ENCODE measurements at places on chromosomes 1 and 21.

DNA sequence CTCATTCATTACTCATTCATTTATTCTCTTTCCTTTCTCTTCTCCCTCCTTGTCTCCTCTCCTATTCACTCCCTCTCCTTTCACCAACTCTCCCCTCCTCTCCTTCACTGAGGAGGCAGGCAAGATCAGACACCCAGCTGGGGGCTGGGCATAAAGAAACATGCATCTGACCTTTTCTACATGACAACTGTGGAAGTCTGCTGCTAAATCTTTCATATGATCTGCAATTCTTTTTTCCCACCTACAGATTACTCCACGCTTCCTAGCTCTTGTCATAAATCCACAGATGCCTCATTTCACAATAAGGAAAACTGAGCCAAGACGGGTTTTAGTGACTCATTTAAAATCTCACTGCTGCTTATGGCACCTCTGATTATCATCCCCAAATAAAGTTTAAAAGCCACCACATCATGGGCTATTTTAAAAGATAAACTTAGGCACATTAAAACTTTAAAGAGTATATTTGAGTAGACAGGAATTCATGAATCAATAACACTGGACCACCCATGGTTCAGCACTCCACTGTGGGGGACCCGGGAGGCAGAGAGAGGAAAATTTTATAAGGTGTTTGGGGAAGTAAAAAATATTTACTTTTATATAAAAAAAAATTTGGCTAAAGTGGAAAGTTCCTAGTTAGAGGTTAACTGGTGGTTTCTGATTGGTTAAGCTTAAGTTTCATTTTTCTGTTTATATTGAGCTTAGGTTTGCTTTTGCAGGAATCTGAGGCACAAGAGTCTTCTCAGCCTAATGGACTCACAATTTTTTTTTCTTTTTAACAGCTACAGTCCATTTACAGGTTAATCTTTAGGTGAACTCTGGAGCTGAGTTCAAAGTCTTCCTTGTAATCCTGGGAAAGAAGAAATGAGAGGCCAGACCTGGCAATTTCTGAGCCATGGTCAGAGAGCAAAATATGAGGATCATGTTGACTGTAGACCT lies 55.8 kb upstream of the DNAH14 start:
- H3K27ac ChIP-seq: no peak overlapping the region
- no peak overlapping the region for H3K4me3 ChIP-seq
- DNase-seq: no peak
- H3K27me3 ChIP-seq: no peaks in the 10 kb centered on the region
- no peaks in the 10 kb centered on the region for H3K36me3 ChIP-seq
- H3K4me1 ChIP-seq: peaks cover 6% of the 10 kb centered on the region

- H3K27ac ChIP-seq: no peak overlapping the region
- no peaks in the 10 kb centered on the region for H3K27me3 ChIP-seq
- H3K36me3 ChIP-seq: no peaks in the 10 kb centered on the region
- no peak overlapping the region for H3K4me3 ChIP-seq
- H3K4me1 ChIP-seq: no peaks in the 10 kb centered on the region
- no peak for DNase-seq
Measured at GRCh38 chr1:211726467-211726995, 51.1 kb upstream of the NEK2 start.

DNA sequence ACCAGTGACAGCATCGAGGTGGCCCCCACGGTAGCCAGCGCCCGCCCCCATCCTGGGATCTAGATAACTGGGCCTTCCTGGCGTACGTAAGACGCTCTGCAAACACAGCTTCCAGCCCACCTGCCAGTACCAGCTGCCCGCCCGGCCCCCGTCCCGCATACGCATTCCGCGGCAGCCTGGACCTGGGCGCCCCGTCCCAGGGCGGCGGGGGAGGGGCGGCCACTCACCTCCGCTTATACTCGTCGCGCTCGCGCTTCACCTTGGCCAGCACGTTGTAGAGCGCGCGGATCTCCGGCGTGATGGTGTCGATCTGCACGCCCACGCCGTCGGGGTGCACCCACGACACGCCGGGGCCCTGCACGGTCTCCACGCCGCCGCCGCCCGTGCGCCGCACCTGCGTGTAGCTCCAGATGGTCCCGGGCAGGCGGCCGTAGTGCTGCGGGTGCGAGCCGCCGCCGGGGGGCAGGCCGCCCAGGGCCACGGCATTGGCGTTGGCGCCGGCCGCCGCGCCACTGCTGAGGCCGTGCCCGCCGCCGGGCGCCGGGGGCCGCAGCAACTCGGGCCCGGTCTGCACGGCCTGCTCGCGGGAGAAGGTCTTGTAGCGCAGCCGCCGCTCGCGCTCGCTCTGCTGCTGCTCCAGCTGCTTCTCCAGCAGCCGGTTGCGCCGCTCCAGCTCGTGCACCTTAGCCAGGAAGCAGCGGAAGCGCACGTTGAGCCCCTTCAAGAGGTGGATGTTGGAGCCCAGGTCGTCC lies 859 bp downstream of the IFFO2 start:
- H3K27ac ChIP-seq: peak overlapping the region; percentile 87
- DNase-seq: peak; percentile 57
- no peaks in the 10 kb centered on the region for H3K27me3 ChIP-seq
- H3K4me3 ChIP-seq: peak overlapping the region; percentile 89
- H3K36me3 ChIP-seq: no peaks in the 10 kb centered on the region
- H3K4me1 ChIP-seq: peaks cover 26% of the 10 kb centered on the region

GRCh38 chr1:171222936-171223335 lies 25.4 kb upstream of the FMO1 start:
- no peaks in the 10 kb centered on the region for H3K36me3 ChIP-seq
- no peak overlapping the region for H3K4me3 ChIP-seq
- H3K27me3 ChIP-seq: no peaks in the 10 kb centered on the region
- H3K27ac ChIP-seq: no peak overlapping the region

- H3K27me3 ChIP-seq: no peaks in the 10 kb centered on the region
- H3K27ac ChIP-seq: no peak overlapping the region
- peaks cover 13% of the 10 kb centered on the region for H3K4me1 ChIP-seq
Measured at GRCh38 chr1:160625725-160626498, 20.9 kb downstream of the SLAMF1 start.

DNA sequence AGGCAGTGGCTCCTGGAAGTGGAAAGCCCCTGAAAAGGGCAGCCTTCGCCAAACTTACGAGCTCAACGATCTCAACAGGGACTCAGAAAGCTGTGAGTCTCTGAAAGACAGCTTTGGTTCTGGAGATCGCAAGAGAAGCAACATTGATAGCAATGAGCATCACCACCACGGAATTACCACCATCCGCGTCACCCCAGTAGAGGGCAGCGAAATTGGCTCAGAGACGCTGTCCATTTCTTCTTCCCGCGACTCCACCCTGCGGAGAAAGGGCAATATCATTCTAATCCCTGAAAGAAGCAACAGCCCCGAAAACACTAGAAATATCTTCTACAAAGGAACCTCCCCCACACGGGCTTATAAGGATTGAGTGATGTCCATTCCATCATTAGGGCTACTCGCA lies 42.4 kb downstream of the PLPPR4 start:
- H3K27me3 ChIP-seq: no peaks in the 10 kb centered on the region
- no peaks in the 10 kb centered on the region for H3K36me3 ChIP-seq
- no peak overlapping the region for H3K27ac ChIP-seq

DNA sequence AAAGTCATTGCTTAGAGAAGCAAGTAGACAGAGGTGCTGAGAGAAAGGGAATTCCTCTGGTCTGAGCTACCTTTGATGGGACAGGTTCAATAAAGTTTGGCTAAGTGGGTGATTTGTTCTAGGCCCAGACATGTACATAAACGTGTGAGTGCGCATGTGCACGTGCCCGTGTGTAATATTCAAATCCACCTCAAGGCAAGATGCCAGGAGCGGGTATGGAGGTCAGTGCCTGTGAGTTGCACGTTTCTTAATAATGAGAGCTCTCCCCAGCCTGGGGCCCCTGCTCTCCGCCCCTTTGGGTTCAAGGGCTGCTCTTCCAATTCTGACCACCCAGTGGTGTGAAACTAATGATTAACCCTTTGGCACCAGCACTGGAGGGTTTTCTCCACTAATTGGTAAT lies 53.8 kb upstream of the LMO4 start:
- H3K27me3 ChIP-seq: no peaks in the 10 kb centered on the region
- H3K36me3 ChIP-seq: no peaks in the 10 kb centered on the region
- H3K27ac ChIP-seq: no peak overlapping the region
- no peak overlapping the region for H3K4me3 ChIP-seq
- DNase-seq: no peak

DNA sequence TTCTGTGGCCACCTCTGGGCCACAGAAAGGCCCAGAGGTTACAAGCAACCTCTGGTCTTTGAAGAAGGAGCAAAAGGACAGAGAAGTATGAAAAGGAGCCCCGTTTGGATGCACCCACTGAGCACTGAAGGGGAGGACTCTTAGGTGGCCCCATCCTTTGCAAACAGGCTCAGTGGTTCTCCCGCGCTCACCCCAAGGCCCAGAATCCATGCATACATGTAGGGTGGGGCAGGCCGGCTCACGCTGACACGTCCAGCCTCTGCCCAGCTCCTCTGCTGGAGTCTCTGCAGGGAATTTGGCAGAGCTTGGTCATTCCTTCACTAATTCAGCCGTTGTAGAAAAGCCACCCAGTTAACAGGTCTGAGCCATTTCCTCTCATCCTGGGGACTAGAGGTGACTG lies 61.3 kb upstream of the AJAP1 start:
- H3K27me3 ChIP-seq: no peaks in the 10 kb centered on the region
- no peak overlapping the region for H3K27ac ChIP-seq
- H3K4me3 ChIP-seq: no peak overlapping the region
- H3K4me1 ChIP-seq: no peaks in the 10 kb centered on the region
- H3K36me3 ChIP-seq: no peaks in the 10 kb centered on the region

GRCh38 chr1:174445817-174446216 lies 1.9 kb upstream of the GPR52 start:
- H3K4me1 ChIP-seq: no peaks in the 10 kb centered on the region
- no peaks in the 10 kb centered on the region for H3K36me3 ChIP-seq
- DNase-seq: no peak
- no peak overlapping the region for H3K4me3 ChIP-seq

GRCh38 chr1:28782011-28782410 lies 30.0 kb upstream of the OPRD1 start:
- no peaks in the 10 kb centered on the region for H3K36me3 ChIP-seq
- H3K4me3 ChIP-seq: no peak overlapping the region
- no peaks in the 10 kb centered on the region for H3K27me3 ChIP-seq
- H3K27ac ChIP-seq: no peak overlapping the region
- peaks cover 5% of the 10 kb centered on the region for H3K4me1 ChIP-seq

GRCh38 chr21:44498280-44499210 lies 41.5 kb downstream of the KRTAP10-1 start:
- H3K4me1 ChIP-seq: no peaks in the 10 kb centered on the region
- no peak overlapping the region for H3K27ac ChIP-seq
- no peaks in the 10 kb centered on the region for H3K36me3 ChIP-seq
- DNase-seq: no peak
- H3K4me3 ChIP-seq: no peak overlapping the region

- no peaks in the 10 kb centered on the region for H3K36me3 ChIP-seq
- no peaks in the 10 kb centered on the region for H3K27me3 ChIP-seq
- H3K4me3 ChIP-seq: no peak overlapping the region
- peaks cover 50% of the 10 kb centered on the region for H3K4me1 ChIP-seq
- H3K27ac ChIP-seq: peak overlapping the region; percentile 90
Measured at GRCh38 chr1:173427146-173428054, 49.7 kb upstream of the PRDX6 start.

DNA sequence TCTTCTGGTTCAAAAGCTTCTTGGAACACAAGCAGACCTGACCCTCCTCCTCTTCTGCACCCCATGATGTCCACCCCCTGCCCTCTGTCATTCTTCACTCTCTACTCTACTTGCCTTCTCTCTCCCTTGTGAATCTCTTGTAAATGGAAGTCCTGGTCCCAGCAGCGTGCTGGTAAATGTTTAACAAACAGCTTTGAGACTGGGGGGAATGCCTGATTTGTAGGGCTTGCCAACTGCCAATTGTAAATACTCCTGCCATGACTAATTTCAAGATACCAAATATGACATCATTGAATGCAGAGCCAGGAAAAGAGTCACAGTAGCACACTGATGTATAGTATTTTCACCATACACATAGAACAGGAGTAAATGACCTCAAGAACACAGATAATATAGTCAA lies 40.9 kb upstream of the LRRN2 start:
- no peak for DNase-seq
- no peak overlapping the region for H3K4me3 ChIP-seq
- H3K27ac ChIP-seq: no peak overlapping the region
- no peaks in the 10 kb centered on the region for H3K4me1 ChIP-seq
- peaks cover 6% of the 10 kb centered on the region for H3K27me3 ChIP-seq
- H3K36me3 ChIP-seq: no peaks in the 10 kb centered on the region

- no peaks in the 10 kb centered on the region for H3K4me1 ChIP-seq
- H3K27me3 ChIP-seq: no peaks in the 10 kb centered on the region
- no peaks in the 10 kb centered on the region for H3K36me3 ChIP-seq
- no peak for DNase-seq
- no peak overlapping the region for H3K4me3 ChIP-seq
Measured at GRCh38 chr1:69710484-69711189, 142.9 kb downstream of the LRRC7 start.

DNA sequence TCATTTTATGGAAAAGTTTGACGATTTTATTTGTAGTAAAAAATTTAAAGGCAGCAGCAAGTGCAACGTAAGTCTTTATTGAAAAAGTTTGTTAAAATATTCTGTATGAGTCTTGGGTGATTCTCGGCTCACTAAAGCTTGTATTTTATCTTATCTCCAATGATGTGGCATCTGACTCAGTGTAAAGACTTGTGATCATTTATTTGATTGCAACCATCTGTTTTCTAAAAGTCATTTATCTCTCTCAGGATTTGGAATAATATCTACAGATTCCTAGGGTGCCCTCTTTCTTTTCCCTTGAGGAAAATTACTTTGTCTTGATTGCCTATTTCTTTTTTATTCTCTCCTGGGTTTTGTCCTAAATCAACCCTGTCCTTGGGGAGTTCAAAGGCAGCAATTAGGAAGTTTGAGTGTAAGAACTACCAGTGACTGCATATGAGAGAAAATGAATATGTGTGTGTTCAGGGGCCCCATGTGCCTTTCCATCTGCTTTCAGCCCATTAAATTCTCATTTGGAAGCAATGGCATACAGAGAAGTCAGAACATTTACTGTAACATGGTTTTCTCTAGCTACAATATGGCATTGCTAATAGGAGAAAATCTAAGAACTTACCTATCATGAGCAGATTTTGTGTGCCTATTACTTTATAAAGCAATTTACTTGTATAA lies 575.0 kb upstream of the CHRM3 start:
- no peak for DNase-seq
- H3K27ac ChIP-seq: no peak overlapping the region
- H3K36me3 ChIP-seq: no peaks in the 10 kb centered on the region
- H3K4me3 ChIP-seq: no peak overlapping the region
- H3K27me3 ChIP-seq: no peaks in the 10 kb centered on the region
- no peaks in the 10 kb centered on the region for H3K4me1 ChIP-seq

- H3K36me3 ChIP-seq: no peaks in the 10 kb centered on the region
- H3K27ac ChIP-seq: no peak overlapping the region
- H3K27me3 ChIP-seq: no peaks in the 10 kb centered on the region
- no peaks in the 10 kb centered on the region for H3K4me1 ChIP-seq
- H3K4me3 ChIP-seq: no peak overlapping the region
Measured at GRCh38 chr21:35664683-35665082, 395.6 kb downstream of the SETD4 start.

DNA sequence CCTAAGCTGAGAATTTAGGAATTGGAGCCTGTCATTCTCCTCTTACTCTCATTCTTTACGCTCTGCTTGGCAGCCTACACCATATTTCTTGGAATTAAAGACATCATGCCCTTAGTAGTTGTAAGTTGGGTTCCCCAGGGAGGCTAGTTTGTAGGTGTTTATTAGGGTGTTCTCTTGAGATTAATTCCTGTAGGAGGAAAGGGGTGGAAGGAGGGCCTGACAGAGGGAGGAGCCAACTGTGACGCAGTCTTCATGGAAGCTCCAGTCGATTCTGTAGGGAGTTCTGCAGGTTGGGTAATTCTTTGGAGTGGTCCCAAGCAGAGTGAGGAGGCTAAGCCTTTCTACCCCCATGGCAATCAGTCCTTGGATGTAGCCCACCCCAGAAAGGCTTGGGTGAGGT lies 111.4 kb downstream of the HHAT start:
- H3K4me1 ChIP-seq: no peaks in the 10 kb centered on the region
- no peak overlapping the region for H3K4me3 ChIP-seq
- no peak overlapping the region for H3K27ac ChIP-seq
- no peak for DNase-seq
- H3K27me3 ChIP-seq: no peaks in the 10 kb centered on the region
